Cerebellum (tissue), 4 donors: ENCODE measurements at places on chromosomes 16 and 17.

GRCh38 chr16:78659668-78660217 lies 560.3 kb downstream of the WWOX start:
- no peak for DNase-seq

DNA sequence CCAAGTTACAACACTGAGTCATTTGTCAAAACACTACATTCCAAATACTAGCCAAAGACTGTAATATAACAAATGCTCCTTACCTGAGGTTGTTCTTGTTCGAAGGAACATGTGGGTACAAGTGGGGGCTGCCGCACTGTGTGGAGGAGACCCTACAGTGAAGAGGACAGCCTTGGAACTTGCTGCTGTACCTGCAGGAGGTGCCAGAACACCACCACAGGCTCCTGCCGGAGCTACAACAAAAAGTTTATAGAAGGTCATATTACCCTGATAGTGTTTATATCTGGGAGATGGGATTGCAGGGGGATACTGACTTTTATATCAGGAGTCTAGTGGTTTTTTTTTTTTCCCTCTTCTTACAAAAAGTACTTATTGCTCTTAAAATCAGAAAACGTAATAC lies 37.8 kb upstream of the ALDH3A1 start:
- DNase-seq = no peak

GRCh38 chr17:70527364-70527888 lies 358.1 kb downstream of the KCNJ2 start:
- no peak for DNase-seq

DNA sequence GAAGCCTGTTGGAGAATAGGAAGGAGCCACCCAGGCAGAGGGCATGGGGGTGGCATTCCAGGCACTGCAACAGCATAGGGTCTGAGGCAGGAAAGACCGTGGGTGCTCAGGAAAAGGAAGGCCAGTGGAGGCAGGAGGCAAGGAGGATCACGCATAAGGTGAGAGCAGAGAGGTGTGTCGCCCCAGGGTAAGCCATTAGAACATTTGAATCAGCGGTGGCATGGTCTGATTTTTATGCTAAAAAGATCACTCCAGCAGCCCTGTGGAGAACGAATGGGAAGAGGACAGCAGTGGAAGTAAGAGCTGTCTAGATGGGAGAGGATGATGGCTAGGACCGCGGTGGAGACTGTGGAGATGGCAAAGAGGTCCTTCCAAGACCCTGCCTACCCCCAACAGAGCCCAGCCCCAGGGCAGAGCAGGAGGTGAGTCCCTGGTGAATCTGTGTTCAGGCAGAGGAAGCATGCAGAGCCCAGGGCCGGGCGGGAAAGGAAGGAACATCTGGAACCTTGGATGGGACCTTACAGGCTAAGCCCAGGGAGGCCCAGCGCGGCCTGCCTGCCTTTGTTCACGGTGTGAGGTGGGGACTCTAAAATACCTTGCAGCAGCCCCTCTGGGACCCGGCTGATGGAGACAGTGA lies 7.8 kb downstream of the LPO start:
- no peak for DNase-seq
